Activated T-cell treated with anti-CD3 and anti-CD28 coated beads for 24 hours (primary cell): ENCODE measurements at places on chromosomes 11 and 22.

DNA sequence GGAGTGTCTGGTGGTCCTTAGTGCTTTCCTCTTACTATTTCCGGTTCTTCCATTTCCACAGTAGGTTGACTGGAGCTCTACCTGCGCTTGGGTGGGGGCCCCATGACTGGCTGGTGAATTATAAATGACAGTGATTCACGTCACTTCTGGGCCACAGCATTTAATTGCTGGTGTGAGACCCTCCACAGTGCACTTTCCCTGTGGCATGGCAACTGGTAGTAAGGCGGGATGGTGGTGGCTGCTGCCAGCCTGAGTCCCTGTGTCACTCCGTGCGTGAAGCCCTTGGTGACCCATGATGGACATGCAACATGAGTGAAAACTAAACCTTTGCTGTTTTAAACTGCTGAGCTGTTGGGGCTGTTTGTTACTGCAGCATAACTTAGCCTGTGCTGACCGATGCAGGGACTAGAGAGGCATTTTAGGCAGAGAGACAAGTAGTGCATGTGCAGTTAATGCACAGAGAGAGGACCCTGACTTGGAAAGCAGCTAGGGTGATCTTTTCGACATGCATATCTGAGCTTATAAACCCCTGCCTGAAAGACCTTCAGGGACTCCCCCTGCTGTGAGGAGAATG, 3.1 kb downstream of the PRDM11 start:
- DNase-seq: no peak

DNA sequence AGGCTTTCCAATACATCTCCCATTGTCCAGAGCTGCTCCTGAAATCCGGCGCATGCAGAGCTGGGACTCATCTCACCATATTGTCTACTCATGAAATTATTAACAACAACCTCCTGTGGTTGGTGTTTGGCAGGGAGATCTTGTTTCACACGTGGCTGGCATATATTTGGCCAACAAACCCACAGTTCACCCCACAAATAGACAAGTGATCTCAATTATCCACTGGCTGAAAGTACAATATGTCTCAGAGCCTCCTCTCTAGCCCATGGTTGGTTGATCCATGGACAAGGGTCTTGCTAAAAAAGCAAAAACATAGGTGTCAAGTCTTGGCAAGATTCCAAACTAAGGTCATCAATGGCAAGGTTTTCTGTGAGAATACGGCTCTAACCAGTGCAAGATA, 386.9 kb downstream of the ETS1 start:
- DNase-seq: no peak

DNA sequence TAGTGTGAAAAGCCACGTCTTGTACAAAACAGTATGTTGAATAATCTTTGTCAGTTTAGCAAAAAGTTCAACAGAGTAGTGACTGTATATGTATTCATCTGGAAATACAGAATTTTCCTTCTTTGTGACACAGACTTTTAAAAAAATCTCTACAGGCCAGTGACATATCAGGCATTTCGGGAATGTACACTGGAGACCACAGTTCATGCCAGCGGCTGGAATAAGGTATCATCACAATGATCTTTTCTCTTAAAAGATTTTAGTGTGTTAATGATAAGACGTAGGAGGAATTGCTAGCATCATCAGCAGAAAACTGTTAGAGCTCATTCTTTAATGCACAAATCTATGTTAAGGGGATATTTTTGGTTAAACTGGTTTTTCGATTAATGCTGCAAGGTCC, 57.4 kb downstream of the BCL2L13 start:
- no peak for DNase-seq

- DNase-seq: no peak
Measured at GRCh38 chr11:61902313-61902712, 11.0 kb upstream of the FADS3 start.

DNA sequence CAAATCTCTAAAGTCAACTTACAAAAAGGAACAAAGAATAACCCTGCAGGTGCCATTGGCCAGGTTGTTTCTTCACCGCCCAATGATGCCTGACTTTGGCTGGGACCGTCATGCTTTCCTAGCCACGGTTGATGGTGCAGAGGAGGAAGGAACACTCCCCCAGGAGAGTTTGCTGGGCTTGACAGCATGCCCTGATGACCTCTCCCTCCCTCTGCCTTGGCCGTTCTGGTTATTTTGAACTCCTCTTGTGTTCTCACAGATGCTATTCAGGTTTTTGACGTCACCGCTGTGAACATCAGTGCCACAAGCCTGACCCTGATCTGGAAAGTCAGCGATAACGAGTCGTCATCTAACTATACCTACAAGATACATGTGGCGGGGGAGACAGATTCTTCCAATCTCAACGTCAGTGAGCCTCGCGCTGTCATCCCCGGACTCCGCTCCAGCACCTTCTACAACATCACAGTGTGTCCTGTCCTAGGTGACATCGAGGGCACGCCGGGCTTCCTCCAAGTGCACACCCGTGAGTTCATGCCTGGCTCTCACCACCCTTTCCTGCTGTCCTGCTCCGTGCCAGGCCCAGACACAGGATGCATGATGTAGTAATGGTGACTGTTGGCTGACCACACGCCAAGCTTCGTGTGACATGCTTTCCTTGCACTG, 89.0 kb upstream of the OR4B1 start:
- DNase-seq: no peak
